Esophagus mucosa (tissue), 1 donor: ENCODE measurements at places on chromosomes 2 and 18.
A peak's percentile ranks its signal among the peaks of the same experiment; 100 is the strongest.

DNA sequence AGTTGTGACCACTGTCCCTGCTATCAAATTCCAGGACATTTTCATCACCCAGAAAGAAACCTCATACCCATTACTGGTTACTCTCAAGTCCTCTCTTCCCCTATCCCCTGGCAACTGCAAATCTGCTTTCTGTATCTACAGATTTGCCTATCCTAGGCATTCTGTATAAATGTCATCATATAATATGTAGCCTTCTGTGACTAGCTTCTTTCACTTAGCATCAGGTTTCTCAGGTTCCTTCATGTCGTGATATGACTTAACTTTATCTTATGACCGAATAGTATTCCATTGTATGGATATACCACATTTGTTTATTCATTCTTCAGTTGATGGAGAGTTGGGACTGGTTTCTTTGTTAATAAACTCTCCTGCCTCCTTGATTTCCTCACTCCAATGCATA is 60.5 kb downstream of the PMAIP1 start:
- no peak for ATAC-seq

DNA sequence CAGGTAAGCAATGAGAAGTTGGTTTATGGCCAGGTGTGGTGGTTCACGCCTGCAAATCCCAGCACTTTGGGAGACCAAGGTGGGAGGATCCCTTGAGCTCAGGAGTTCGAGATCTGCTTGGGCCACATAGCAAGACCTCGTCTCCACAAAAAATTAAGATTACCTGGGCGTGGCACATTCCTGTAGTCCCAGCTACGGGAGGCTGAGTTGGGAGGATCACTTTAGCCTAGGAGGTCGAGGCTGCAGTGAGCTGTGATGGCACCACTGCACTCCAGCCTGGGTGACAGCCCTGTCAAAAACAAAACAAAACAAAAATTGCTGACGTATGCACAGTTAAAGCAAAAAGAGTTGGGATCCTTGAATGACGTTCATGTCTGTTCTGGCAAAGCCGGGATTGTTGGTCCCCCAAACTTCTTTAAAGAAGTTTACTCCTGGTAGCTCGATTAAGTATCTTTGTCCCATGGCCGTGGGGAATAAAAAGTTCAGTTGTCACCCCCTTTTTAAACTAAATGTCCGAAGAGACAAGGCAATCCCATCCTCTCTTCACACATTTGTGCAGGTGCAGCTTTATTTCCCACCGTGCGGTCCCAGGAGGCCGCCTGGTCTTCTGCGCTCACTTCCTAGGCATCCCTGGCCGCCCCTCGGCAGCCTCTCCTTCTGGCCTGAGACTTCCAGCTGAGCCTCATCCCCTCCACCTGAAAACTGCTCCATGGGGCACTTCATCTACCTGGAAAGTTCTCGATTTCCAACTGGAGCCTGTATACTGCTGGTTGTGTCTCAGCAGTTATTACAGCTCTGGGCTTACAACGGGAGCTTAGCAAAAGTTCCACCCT is 762 bp upstream of the SPOPL start:
- ATAC-seq, result no peak

DNA sequence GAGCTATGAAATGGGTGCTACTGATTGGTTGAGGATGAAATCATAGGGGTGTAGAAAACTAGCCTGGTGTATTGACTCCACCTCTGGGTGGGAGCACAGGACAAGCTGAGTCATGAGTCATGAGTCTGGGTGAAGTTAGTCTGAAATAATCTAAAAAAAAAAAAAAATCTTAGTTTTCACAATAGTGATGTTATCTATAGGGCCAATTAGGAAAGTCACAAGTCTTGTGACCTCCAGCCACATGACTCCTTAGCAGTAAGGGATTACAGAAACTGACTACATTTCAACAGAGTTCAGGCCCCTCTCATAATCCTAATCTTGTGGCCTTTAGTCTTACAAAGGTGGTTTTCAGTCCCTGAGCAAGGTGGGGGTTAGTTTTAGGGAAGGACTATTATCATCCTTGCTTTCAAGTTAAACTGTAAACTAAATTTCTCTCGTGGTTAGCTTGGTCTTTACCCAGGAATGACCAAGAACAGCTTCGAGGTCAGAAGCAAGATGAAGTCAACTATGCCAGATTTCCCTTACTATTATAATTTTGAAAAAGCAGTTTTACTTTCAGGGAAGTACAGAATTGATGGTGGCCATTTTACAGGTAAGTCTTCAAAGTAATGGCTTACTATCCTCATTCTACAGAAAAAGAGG is 338.0 kb upstream of the GYPC start:
- ATAC-seq, result no peak

GRCh38 chr2:233993461-233993860 is 57.0 kb upstream of the SPP2 start:
- no peak for ATAC-seq

DNA sequence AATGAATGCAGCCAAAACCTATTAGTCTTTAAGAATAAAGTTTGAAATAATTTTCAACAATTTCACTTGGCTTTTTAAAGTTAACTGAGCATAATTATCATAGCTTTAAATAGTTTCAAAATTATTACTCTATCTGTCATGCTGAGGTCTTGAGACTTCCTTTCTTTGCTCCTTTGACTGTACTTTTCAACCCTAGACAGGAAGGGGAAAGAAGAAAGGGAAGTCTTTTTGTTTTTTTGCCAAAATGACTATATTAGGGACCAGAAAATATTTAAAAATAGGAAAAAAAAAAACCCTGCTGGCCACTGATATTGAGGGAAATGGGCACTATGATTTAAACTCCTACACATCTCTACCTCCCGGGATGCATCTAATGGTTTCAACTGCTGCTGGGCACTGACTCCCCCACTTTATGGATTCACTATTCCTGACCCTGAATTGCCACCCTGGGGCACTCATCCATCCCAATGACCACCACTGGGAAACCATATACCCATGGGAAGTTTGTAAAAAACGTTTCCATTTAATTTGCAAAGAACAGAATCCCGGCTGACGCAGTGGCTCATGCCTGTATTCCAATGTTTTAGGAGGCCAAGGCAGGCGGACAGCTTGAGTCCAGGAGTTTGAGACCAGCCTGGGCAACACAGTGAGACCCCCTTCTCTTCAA is 50.5 kb downstream of the GAREM1 start:
- no peak for ATAC-seq

DNA sequence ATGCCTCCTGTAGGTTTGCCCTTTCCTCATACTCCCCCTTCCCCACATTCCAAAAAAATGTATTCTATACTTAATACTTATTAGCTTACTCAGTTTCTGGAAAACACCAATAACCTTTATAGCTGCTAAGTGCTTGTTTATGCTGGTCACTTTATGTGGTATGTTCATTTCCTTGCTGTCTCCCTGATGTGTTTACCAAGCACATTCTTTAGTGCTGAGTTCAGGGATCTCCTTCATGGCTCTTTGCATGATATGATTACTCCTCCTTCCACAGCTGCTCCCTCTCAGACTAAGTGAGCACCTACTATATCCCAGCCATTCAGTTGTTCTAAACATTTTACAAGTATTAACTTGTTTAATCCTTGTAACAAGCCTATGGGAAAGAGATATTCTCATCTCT is 698.3 kb upstream of the FANCL start:
- ATAC-seq, result no peak

DNA sequence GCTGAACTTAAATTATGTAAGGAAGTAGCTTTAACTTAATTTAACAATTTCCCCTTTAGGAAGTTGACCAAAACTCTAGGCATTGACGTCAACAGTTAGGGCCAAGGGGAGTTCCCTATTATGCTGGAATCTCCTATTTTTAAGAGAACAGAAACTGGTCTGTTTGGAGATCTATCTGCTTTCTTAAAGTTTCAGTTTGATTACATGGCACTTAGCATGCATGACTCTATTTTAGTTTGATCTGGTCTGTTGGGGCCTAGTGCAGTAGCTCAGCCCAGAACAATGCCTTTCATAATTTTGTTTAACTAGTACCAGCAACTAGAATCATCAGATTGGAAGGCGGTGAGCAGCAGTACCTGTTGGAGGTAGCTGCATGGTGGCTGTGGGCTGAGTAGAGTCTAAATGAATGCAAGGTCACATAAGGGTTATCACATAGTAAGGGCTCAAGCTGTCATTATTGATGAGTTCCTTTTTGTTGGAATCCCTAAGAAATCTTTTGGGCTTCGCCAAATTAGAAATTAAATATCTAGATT is 60.5 kb upstream of the ZNG1B start:
- ATAC-seq, result no peak

- ATAC-seq, result no peak
These were observed 593.9 kb upstream of the ZNF804A start for GRCh38 chr2:184004289-184004947.

DNA sequence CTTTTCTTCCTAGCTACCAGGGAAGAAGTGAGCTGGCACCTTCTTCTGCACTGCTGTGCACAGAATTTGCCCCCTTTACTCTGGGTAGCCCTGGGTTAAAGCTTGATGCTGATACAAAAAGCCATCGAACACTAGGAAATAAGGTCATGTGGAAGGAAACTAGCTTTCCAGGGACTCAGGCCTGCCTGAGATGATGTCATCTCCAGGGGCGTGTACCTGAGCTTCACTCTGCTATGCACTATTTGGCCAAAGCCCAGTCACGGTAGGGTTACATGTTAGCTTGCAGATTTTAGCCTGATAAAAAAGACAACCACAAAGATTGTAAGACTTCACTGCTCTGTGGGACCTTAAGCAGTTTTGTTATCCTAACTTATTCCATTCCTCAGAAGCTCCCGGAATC is 20.4 kb downstream of the EDAR start:
- peak; percentile 48 for ATAC-seq

DNA sequence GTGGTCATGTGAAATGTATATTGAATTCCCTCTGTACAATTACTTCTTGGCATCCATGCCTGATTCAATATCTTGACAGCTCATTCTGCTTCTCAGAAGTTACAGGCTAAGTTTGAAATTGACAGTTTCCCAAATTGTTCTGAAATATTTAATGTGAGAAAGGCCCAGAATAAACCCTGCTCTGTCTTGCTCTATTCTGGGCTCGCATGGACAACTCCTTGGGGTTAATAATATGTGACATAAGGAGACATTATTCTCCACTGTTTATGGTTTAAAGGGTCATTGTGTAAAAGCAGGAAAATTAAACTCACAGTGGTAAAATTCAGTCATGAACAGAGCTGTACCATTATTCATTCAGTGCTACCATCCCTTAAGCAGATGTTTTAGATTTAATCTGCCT is 160.7 kb upstream of the CNTNAP5 start:
- no peak for ATAC-seq
